T-helper 1 cell (primary cell): ENCODE measurements at places on chromosomes 6 and 20.

GRCh38 chr20:49603209-49603627 lies 35.3 kb upstream of the PTGIS start:
- no peak for DNase-seq

GRCh38 chr20:17652411-17652810 lies 29.6 kb downstream of the RRBP1 start:
- DNase-seq, result no peak

DNA sequence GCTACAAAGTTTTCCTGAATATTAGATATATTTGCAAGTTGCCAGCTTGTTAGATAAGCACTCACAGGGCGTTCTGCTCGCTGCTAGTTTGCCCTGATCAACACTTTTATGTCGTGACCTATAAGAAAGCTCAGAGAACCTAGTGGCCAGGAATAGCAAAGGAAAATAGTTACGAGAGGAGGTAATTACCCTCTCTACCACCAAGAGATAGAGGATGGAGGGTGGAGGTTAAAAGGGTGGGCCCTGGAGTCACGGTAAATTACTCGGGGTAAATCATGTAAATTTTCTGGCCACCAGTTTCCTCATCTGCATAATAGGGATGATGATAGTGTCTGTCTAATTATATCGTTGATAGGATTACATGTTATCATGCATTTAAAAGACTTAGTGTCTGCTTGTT lies 87.2 kb downstream of the JPH2 start:
- no peak for DNase-seq

DNA sequence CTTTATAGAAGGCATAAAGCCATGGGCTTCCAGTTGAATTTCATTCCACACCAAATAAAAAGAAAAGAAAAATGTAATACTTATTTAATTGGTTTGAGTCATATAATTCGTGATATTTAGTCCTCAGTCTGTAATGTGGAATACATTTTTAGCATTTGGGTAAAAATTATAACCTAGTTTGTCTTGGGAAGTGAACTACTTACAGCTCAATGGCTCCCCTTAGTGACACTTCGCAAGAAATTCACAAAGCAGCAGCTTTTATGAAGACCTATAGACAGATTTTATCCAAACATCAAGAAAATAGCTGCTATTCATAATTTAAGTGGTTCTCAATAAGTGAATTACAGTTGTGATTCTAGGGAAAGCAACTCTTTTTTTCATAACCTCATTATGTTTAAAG lies 72.1 kb downstream of the RSPO3 start:
- no peak for DNase-seq

- no peak for DNase-seq
Observed at GRCh38 chr6:66245231-66245630, 538.2 kb upstream of the EYS start.
